ENCODE measurements at places on chromosomes 7 and 10.

DNA sequence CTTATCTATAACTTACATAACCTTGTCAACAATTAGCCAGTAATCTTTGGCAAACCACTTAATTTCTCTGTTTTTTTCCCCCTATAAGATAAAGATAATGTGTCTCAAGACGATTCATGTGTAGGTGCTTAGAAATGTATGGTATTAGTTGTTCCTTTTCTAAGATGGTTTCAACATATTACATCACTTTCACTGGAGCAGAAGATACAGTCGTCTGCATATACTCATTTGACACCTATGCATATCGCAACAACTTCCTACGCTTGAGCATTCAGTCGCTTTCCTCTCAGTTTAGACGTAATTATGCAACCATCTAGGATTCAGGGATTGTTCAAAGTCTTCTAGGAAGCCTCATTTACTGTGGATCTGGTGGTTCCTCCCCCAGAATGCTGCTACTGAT lies 396.7 kb downstream of the PHTF2 start:
- peaks cover 9% of the 10 kb centered on the region for H3K27me3 ChIP-seq
- H3K27ac ChIP-seq = no peak overlapping the region
- DNase-seq = no peak
- H3K36me3 ChIP-seq = peaks cover 3% of the 10 kb centered on the region

GRCh38 chr10:20627087-20627486 lies 270.0 kb downstream of the NEBL start:
- no peaks in the 10 kb centered on the region for H3K4me1 ChIP-seq
- no peak overlapping the region for H3K4me3 ChIP-seq
- DNase-seq = no peak
- H3K27ac ChIP-seq = no peak overlapping the region

- H3K36me3 ChIP-seq = peaks cover 3% of the 10 kb centered on the region
- no peak overlapping the region for H3K27ac ChIP-seq
- no peak overlapping the region for H3K4me3 ChIP-seq
- H3K4me1 ChIP-seq = no peaks in the 10 kb centered on the region
- H3K27me3 ChIP-seq = no peaks in the 10 kb centered on the region
Observed at GRCh38 chr7:48411619-48412018, 240.4 kb downstream of the ABCA13 start.

DNA sequence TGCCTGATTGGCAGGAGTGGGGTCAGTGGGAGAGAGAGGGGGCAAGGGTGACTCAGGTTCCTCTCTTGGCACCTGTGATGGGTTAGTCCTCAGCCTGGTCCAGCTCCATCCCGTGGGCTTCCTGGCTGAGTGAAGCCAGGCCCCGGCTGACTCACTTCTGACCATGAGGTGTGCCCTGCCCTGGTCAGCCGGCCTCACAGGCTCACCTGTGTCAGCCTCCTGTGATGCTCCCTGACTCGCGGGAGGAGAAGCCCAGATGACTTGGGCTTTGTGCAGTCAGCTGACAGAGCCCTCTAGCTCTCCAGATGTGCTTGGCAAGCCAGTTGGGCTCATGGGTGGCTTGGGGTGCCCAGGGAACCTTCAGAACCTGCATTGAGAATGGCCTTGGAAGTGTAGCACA lies 16.0 kb upstream of the PPIF start:
- no peaks in the 10 kb centered on the region for H3K36me3 ChIP-seq
- H3K27me3 ChIP-seq = no peaks in the 10 kb centered on the region
- DNase-seq = no peak
- H3K27ac ChIP-seq = peak overlapping the region; percentile 82
- H3K4me3 ChIP-seq = no peak overlapping the region
- H3K4me1 ChIP-seq = peaks cover 13% of the 10 kb centered on the region

- H3K27me3 ChIP-seq = no peaks in the 10 kb centered on the region
- peaks cover 2% of the 10 kb centered on the region for H3K4me1 ChIP-seq
Observed at GRCh38 chr7:77940647-77941046, 142.1 kb downstream of the PHTF2 start.

- peaks cover 3% of the 10 kb centered on the region for H3K4me1 ChIP-seq
- no peak overlapping the region for H3K27ac ChIP-seq
- no peak overlapping the region for H3K4me3 ChIP-seq
- no peak for DNase-seq
Observed at GRCh38 chr7:128886391-128887168, 23.9 kb downstream of the ATP6V1F start.

DNA sequence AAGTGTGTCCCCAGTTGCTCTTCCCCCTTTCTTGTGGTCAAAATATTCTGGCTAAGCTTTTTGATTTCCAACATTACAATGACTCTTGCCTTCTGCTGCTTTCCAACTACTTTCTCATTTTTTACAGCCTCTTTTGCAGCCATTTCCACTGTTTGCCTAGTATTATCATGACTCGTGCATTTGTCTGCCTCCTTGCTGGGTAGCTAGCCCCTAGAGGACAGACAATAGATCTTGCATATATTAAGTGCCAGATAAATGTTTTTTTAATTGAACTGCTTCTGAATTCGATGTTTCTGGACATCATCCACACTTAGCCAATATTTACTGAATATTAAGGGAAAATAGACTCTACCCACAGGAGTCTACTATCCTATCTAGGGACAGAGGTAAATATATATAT lies 124.5 kb downstream of the POU6F2 start:
- H3K27me3 ChIP-seq = no peaks in the 10 kb centered on the region
- H3K4me3 ChIP-seq = no peak overlapping the region
- no peak overlapping the region for H3K27ac ChIP-seq
- no peak for DNase-seq
- H3K36me3 ChIP-seq = no peaks in the 10 kb centered on the region

DNA sequence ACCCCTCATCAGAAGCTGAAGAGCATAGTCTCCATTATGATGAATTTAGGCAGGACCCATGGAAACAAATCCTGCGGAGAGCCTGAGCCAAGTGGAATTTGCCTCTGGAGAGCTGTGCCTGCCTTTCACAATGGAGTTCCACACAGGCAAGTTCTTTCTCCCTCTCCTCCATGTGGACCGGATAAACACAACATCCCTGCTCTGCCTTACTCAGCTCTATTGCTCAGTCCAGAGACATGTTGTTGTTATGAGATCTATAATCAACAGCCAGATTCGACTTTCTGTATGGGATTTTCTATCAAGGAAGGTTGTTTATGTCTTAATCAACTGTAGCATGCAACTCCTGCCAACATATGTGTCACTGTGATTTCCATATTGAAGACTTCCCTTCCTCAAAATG lies 59.5 kb upstream of the ELMO1 start:
- H3K4me1 ChIP-seq = no peaks in the 10 kb centered on the region
- H3K27me3 ChIP-seq = peaks cover 50% of the 10 kb centered on the region
- H3K27ac ChIP-seq = no peak overlapping the region
- no peak overlapping the region for H3K4me3 ChIP-seq

DNA sequence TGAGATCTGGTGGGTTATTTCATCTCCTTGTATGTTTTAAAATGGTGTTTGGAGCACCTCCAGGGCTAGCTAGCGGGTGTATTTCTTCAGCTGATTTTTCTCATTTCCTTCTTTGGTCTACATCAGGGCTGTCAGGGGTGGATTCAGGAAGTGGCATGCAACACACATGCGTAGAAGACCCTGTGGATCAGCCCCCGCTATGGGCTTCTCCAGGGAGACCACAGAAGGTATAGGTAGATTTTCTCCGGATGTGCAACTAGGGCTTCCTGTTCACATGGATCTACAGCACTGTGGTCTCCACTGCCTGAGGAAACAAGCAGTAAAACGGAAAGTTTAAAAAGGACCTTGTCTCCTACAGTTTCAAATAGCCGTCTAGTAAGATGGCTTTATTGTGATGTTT lies 10.4 kb downstream of the NUB1 start:
- H3K4me3 ChIP-seq = peak overlapping the region; percentile 69
- H3K27me3 ChIP-seq = no peaks in the 10 kb centered on the region
- H3K27ac ChIP-seq = peak overlapping the region; percentile 98
- peak; percentile 63 for DNase-seq
- H3K36me3 ChIP-seq = peaks cover 84% of the 10 kb centered on the region
- peaks cover 23% of the 10 kb centered on the region for H3K4me1 ChIP-seq

- H3K27me3 ChIP-seq = no peaks in the 10 kb centered on the region
- peaks cover 33% of the 10 kb centered on the region for H3K4me1 ChIP-seq
- no peak for DNase-seq
- no peaks in the 10 kb centered on the region for H3K36me3 ChIP-seq
- H3K27ac ChIP-seq = no peak overlapping the region
- no peak overlapping the region for H3K4me3 ChIP-seq
Observed at GRCh38 chr10:4131407-4132215, 346.6 kb upstream of the KLF6 start.

GRCh38 chr10:126841341-126841895 lies 63.8 kb upstream of the DOCK1 start:
- no peak overlapping the region for H3K27ac ChIP-seq
- H3K27me3 ChIP-seq = peaks cover 20% of the 10 kb centered on the region
- no peaks in the 10 kb centered on the region for H3K36me3 ChIP-seq
- no peak for DNase-seq

DNA sequence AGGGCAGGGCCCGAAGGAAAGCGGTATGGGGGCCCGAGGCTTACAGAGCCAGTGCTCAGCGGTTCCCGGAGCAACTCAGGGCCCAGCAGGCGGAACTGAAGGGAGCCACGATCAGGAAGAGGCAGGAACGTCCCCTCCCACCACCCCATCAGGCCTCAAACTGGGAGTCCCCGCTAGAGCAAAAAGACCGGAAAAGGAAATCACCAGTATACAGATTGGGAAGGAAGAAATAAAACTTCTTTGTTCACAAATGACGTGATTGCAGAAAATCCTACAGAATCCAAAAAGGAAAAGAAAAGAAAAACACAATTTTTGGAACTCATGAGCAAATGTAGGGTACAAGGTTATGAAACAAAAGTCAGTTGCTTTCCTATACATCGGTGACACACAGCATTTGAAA lies 21.6 kb upstream of the ZFAND2A start:
- no peak for DNase-seq
- peaks cover 5% of the 10 kb centered on the region for H3K4me1 ChIP-seq
- no peak overlapping the region for H3K4me3 ChIP-seq
- peaks cover 45% of the 10 kb centered on the region for H3K27me3 ChIP-seq
- no peaks in the 10 kb centered on the region for H3K36me3 ChIP-seq

DNA sequence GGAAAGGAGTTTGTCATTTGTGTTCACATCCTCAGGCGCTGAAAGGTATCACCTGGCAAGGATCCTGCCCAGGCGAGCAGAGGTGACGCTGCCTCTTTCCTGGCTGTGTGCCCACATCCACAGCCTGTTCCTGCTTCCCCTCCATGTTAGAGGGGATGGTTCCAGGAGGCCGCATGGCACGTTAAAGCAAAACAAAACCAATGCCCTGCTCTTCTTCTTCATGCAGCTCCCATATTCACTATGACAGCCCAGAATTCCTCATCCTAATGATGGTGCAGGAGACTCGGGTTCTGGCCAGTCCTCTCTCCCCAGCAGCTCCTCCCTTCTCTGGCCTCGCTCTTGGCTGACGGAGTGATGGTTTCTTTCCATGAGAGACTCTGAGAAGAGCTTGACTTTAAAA lies 678.5 kb upstream of the ANKRD30A start:
- no peaks in the 10 kb centered on the region for H3K27me3 ChIP-seq
- peaks cover 3% of the 10 kb centered on the region for H3K36me3 ChIP-seq
- H3K4me3 ChIP-seq = no peak overlapping the region
- H3K27ac ChIP-seq = no peak overlapping the region
- H3K4me1 ChIP-seq = no peaks in the 10 kb centered on the region
- DNase-seq = no peak

- no peaks in the 10 kb centered on the region for H3K36me3 ChIP-seq
- no peak overlapping the region for H3K27ac ChIP-seq
- no peaks in the 10 kb centered on the region for H3K4me1 ChIP-seq
- H3K27me3 ChIP-seq = no peaks in the 10 kb centered on the region
- DNase-seq = no peak
Observed at GRCh38 chr7:157829491-157829890, 492.7 kb downstream of the DNAJB6 start.

GRCh38 chr7:150511048-150511447 lies 3.6 kb upstream of the GIMAP7 start:
- peaks cover 75% of the 10 kb centered on the region for H3K4me1 ChIP-seq
- no peak for DNase-seq
- no peaks in the 10 kb centered on the region for H3K27me3 ChIP-seq
- peaks cover 11% of the 10 kb centered on the region for H3K36me3 ChIP-seq
- H3K4me3 ChIP-seq = peak overlapping the region; percentile 50
- peak overlapping the region; percentile 94 for H3K27ac ChIP-seq

GRCh38 chr10:79245539-79246208 lies 101.6 kb upstream of the PPIF start:
- H3K27ac ChIP-seq = peak overlapping the region; percentile 93
- no peak for DNase-seq
- peaks cover 72% of the 10 kb centered on the region for H3K4me1 ChIP-seq
- H3K4me3 ChIP-seq = peak overlapping the region; percentile 82
- peaks cover 23% of the 10 kb centered on the region for H3K36me3 ChIP-seq
- no peaks in the 10 kb centered on the region for H3K27me3 ChIP-seq

- H3K4me1 ChIP-seq = peaks cover 25% of the 10 kb centered on the region
- H3K4me3 ChIP-seq = peak overlapping the region; percentile 93
- peaks cover 34% of the 10 kb centered on the region for H3K36me3 ChIP-seq
- peak overlapping the region; percentile 79 for H3K27ac ChIP-seq
Observed at GRCh38 chr10:6200734-6201515, 1.8 kb upstream of the PFKFB3 start.

GRCh38 chr10:97759158-97759887 lies 12.5 kb downstream of the SFRP5 start:
- DNase-seq = peak; percentile 31
- no peak overlapping the region for H3K4me3 ChIP-seq
- H3K27me3 ChIP-seq = no peaks in the 10 kb centered on the region
- H3K36me3 ChIP-seq = peaks cover 59% of the 10 kb centered on the region
- H3K4me1 ChIP-seq = peaks cover 5% of the 10 kb centered on the region

DNA sequence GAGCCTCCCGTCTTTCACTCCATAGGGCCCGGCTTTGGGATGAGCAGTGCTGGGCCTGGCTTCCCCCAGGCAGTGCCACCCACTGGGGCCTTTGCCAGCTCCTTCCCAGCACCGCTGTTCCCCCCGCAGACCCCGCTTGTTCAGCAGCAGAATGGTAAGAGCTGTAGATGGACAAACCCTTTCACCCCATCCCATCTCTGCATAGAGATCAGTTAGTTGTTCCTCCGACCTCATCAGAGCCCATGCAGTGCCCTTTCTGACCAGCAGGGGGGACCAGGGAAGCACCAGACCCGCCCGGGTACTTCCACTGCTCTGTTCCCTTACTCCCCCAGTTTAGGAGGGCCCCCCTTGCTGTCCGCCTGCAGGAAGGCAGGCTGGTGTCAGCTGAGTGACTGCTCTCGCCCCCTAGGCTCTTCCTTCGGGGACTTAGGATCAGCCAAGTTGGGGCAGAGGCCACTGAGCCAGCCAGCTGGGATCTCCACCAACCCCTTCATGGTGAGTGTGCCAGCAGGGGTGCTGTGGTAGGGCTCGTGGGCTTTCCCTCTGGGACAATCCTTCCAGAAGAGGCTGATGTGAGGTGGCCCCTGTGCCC lies 9.8 kb downstream of the SAP25 start:
- no peak overlapping the region for H3K4me3 ChIP-seq
- H3K27me3 ChIP-seq = no peaks in the 10 kb centered on the region
- H3K36me3 ChIP-seq = peaks cover 49% of the 10 kb centered on the region
- H3K4me1 ChIP-seq = peaks cover 20% of the 10 kb centered on the region
- H3K27ac ChIP-seq = no peak overlapping the region
- DNase-seq = peak; percentile 81

- H3K27me3 ChIP-seq = no peaks in the 10 kb centered on the region
- H3K27ac ChIP-seq = no peak overlapping the region
- peaks cover 11% of the 10 kb centered on the region for H3K4me1 ChIP-seq
- peaks cover 36% of the 10 kb centered on the region for H3K36me3 ChIP-seq
Observed at GRCh38 chr7:22810843-22811242, 11.8 kb downstream of the TOMM7 start.

GRCh38 chr10:15237351-15237750 lies 68.9 kb upstream of the NMT2 start:
- no peak overlapping the region for H3K27ac ChIP-seq
- no peaks in the 10 kb centered on the region for H3K27me3 ChIP-seq
- no peaks in the 10 kb centered on the region for H3K36me3 ChIP-seq
- H3K4me3 ChIP-seq = no peak overlapping the region
- H3K4me1 ChIP-seq = no peaks in the 10 kb centered on the region
